ENCODE measurements at places on chromosomes 11 and 22. TPM values are rescaled to one million over a fixed set of nuclear protein-coding genes. Genes with fewer than 3 reads are reported as not detected.

- peaks cover 25% of the 10 kb centered on the region for H3K4me1 ChIP-seq
- H3K36me3 ChIP-seq = peaks cover 4% of the 10 kb centered on the region
- no peak overlapping the region for H3K27ac ChIP-seq
These were observed 4.3 kb upstream of the CCND1 start for GRCh38 chr11:69636512-69637197.

DNA sequence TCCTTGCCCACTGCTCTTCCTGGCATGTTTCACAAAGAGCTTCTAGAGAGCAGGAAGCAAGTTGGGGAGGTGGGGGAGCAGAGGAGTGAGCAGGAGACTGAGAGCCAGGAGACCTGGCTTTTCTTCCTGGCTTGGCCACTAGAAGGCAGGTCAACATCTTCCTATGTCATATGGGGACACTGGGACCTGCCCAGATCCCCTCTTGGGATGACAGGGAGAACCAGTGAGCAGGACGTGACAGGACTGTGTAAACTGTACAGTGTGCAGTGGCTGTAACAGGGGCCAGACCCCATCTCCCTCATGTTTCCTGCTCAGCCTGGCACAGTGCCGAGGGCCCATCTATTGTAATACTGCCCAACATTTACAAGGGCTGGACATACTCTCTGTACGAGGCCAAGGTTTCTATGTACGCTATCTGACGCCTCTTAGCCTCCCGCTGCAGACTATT, 29.4 kb downstream of the GDPD5 start:
- no peaks in the 10 kb centered on the region for H3K36me3 ChIP-seq
- H3K4me3 ChIP-seq = no peak overlapping the region
- peaks cover 32% of the 10 kb centered on the region for H3K4me1 ChIP-seq
- no peak for DNase-seq
- H3K27me3 ChIP-seq = no peaks in the 10 kb centered on the region
- H3K27ac ChIP-seq = peak overlapping the region; percentile 21

DNA sequence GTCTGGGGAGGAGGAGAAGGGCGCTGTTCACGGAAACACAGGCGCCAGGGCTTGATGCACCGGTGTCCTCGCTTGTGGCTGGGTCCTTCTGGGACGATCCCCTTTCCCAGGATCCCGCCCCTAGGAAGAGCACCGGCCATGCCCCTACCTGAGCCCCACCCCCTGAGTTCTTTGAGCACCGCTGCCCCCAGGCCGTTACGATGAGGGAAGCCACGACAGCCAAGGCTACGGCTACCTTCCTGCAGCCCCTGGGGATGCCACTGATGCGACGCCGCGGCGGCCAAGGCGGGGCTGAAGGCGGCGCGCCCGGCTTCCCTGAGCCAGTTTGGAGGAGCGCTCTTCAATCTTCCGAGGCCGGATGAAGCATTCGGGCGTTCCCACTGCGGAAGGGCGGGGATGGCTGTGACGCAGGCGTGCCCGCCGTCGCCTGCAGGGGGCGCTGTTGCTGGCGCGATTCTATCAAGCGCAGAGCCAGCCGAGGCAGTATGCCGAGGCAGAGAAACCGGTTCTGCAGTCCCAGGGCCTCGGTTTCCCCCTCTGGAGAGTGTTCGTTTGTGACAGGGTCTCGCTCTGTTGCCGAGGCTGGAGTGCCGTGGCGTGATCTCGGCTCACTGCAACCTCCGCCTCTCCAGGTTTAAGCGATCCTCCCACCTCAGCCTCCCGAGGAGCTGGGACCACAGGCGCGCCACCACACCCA, 9.7 kb upstream of the NEFH start:
- peak; percentile 62 for DNase-seq
- peaks cover 2% of the 10 kb centered on the region for H3K4me1 ChIP-seq
- peak overlapping the region; percentile 68 for H3K27ac ChIP-seq
- peak overlapping the region; percentile 85 for H3K4me3 ChIP-seq
- peaks cover 16% of the 10 kb centered on the region for H3K27me3 ChIP-seq

DNA sequence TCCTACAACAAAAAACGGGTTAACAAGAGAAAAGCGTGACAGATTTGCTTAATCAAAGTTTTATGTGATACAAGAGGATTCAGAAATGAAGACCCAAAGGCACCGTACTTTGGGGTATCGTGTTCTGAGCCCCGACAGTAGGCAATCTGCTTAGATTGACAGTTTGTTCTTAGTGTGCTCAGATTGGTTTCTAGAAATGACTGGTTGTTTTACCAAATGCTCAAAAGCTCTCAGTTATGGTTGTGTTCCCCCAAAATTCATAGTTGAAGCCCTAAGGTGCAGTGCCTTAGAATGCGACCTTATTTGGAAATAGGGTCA, 102.7 kb downstream of the RASSF10 start:
- H3K4me3 ChIP-seq = no peak overlapping the region
- DNase-seq = no peak
- no peak overlapping the region for H3K27ac ChIP-seq
- H3K36me3 ChIP-seq = no peaks in the 10 kb centered on the region

The OR10D3 gene
- not detected for total RNA-seq

DNA sequence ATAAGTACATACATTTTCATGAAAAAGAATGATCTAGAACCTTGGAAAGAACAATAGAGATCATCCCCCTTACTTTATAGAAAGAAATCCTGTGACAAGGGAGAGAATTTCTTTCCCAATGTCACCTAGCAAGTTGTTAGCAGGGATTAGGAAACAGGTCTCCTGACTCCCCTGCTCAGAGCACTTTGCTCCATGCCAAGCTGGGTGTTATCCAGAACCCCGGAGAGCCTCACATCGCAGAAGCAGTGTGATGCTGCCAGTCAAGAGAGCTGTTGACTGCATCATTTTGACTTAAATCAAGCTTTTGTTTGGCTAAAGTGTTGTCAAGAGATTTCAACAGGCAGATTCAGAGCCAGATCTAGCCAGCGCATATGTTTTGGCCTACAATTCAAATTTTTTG, 3.6 kb upstream of the RRAS2 start:
- peaks cover 4% of the 10 kb centered on the region for H3K27me3 ChIP-seq
- DNase-seq = no peak
- peaks cover 3% of the 10 kb centered on the region for H3K36me3 ChIP-seq
- H3K4me1 ChIP-seq = peaks cover 15% of the 10 kb centered on the region
